Mesangial cell (primary cell): ENCODE measurements at places on chromosomes 1 and 21. TPM values are rescaled to one million over a fixed set of nuclear protein-coding genes. Genes with fewer than 3 reads are reported as not detected.

PLEKHA6 gene
- total RNA-seq, result 8.6 and 16.6 TPM in 2 replicates

PPIAL4G gene
- not detected in 2 replicates for total RNA-seq

SLC2A5 gene
- total RNA-seq, result 0.33 and 0.51 TPM in 2 replicates

ZYG11B gene
- total RNA-seq, result 20.2 and 23.2 TPM in 2 replicates

SLC22A15 gene
- total RNA-seq, result 0.81 and 3.0 TPM in 2 replicates

TRPM2 gene
- 1.3 and 2.1 TPM in 2 replicates for total RNA-seq
